GM12891 (cell line): ENCODE measurements at places on chromosomes 2 and 18.

- no peak for DNase-seq
These were observed 1.2 kb downstream of the LRP2 start for GRCh38 chr2:169360984-169361705.

GRCh38 chr18:36179562-36180355 is 7.5 kb upstream of the MOCOS start:
- DNase-seq: no peak

- peak; percentile 80 for DNase-seq
These were observed 27.6 kb downstream of the CELF4 start for GRCh38 chr18:37537868-37538525.

DNA sequence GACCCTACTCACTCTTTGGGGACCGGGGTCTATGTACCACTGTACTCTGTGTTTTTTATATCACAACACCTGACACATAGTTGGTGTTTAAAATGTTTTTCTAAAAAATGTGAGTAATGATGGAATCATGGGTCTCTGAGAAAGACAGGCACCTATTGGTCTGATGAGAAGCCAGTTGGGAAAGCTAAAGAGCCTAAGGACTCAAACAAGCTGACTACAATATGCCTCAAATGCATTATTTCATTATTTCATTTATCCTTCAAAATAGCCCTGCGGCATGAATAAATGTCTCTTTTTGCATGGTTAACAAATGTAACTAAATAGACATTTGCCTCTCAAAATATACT is 102.9 kb upstream of the SCN1A start:
- no peak for DNase-seq

GRCh38 chr18:63247506-63247905 is 72.1 kb downstream of the BCL2 start:
- DNase-seq: no peak

DNA sequence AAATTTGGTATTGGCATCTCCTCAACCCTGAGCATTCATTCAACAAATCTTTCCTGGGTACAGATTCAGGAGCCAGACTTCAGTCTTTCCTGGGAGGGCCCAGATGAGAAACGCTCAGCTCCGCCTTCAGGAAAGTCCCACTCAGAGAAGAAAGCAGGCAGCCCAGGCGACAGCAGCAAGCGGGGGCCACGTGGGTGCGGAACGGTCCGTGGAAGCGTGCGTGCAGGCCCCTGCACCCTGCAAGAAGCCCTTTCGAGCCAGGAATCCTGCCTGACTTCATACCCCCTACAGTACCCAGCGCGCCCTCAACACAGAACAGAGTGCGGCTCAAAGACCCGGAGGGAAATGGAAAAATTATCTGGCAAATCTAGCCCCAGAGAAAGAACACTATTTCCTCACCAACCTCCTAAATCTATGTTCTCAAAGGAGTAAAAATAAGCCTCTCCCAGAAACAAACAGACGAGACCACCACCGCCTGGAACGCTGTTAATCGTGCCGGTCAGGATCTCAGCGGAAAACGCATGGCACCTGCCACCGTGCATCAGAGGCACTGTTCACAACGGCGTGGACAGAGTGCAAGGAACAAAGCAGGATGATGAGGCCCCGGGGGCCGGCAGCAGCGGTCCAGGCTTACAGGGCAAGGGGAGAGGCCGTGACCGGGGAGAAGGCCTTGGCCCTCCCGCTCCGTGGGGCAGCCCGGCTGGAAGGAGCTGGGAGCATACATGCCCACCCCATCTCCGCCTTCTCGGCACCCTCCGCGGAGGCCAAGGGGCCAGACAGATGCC is 318.3 kb downstream of the EIPR1 start:
- no peak for DNase-seq

- DNase-seq: no peak
These were observed 8.0 kb downstream of the ALLC start for GRCh38 chr2:3665886-3666612.

GRCh38 chr2:17540093-17540812 is at the start of gene VSNL1:
Gene VSNL1 (plus strand): TSS chr2:17540696. CDS start chr2:17592075, 51,379 bp downstream.
- no peak for DNase-seq

DNA sequence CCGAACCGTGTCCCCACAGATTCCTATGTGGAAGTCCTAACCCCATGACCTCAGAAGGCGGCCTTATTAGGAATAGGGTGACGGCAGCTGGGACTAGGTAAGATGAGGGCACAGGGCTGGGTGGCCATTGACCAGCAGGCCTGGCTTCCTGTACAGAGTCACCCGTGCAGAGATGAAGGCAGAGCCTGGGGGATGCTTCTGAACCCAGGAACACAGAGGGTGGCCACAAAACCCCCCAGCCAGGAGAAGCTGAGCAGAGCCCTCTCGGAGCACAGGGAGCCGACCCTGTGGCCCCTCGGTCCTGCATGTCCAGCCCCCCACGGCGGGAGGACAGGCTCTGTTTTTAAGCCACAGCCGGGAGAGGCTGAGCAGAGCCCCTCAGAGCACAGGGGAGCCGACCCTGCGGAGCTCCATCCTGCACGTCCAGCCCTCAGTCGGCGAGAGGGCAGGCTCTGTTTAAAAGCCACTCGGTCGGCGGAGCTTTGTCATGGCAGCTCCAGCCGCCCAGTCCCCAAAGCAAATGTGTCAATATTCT is 2.7 kb downstream of the PDCD1 start:
- DNase-seq: no peak
